ENCODE measurements at places on chromosomes 2 and 18. TPM values are rescaled to one million over a fixed set of nuclear protein-coding genes. Genes with fewer than 3 reads are reported as not detected.

DNA sequence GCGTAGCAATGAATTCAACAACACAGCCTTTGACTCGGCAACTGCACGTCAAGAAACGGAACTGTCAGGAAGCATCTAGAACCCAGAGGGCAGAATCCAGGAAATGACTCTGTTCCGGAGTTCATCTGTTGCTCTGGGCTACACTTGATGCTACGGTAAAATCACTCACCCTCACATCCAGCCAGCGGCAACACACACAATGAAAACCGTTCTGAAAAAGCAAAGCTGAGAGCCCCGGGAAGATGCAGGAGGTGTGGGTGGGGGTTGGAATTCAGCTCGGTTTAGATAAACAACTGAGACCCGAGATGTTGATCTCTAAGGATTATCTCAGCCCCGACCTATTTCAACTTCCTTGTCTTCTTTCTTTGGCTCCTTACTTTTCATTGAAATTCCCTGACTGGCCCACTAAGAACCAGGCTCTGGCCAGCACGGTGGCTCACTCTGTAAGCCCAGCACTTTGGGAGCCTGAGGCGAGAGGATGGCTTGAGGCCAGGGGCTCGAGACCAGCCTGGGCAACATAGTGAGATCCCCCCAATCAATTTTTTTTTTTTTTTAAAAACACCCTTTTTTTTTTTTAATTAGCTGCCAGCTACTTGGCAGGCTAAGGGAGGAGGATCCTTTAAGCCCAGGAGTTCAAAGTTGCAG lies 13.3 kb upstream of the RAB17 start:
- peak; percentile 46 for DNase-seq

GRCh38 chr18:1746131-1746530 lies 825.2 kb downstream of the METTL4 start:
- no peak for DNase-seq

GRCh38 chr2:191184457-191184856 lies 33.7 kb upstream of the STAT4 start:
- DNase-seq: no peak

GRCh38 chr2:231900486-231900942 lies 25.7 kb downstream of the NPPC start:
- peak; percentile 47 for DNase-seq

FAM161A gene
- total RNA-seq: 2.6 TPM

ZNF396 gene
- total RNA-seq: 5.0 TPM

XDH gene
- total RNA-seq: under 0.01 TPM

MC2R gene
- not detected for total RNA-seq
